ENCODE measurements at places on chromosomes 2 and 18.

GRCh38 chr2:71071681-71072398 is 3.4 kb downstream of the NAGK start:
- no peak for DNase-seq

GRCh38 chr18:31649978-31650719 is 34.2 kb downstream of the B4GALT6 start:
- DNase-seq = no peak

- DNase-seq = no peak
Measured at GRCh38 chr2:75622500-75622899, 24.1 kb upstream of the MRPL19 start.

DNA sequence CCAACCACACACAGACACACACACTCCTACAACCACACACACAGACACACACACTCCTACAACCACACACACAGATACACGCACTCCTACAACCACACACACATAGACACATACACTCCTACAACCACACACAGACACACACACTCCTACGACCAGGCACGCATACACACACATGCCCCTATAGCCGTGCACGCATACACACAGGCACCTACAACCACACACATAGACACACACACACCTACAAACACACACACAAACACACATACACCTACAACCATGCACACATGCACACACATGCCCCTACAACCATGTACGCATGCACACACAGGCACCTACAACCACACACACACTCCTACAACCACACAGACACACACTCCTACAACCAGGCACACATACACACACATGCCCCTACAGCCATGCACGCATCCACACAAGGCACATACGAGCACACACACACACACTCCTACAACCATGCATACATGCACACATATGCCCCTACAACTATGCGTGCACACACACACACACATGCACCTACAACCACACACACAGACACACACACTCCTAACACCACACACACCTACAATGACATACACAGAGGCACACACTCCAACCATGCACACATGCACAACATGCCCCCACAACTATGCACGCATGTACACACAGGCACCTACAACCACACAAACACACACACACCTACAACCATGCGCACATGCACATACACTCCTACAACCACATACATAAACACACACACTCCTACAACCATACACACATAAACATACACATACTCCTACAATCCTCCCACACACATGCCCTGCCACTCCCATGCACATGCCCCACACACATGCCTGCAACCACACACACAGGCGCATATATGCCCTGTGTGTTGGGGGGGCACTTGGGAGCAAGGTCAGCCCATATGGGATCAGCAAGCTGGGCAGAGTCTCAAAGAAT is 19.1 kb upstream of the TEX51 start:
- DNase-seq = no peak

DNA sequence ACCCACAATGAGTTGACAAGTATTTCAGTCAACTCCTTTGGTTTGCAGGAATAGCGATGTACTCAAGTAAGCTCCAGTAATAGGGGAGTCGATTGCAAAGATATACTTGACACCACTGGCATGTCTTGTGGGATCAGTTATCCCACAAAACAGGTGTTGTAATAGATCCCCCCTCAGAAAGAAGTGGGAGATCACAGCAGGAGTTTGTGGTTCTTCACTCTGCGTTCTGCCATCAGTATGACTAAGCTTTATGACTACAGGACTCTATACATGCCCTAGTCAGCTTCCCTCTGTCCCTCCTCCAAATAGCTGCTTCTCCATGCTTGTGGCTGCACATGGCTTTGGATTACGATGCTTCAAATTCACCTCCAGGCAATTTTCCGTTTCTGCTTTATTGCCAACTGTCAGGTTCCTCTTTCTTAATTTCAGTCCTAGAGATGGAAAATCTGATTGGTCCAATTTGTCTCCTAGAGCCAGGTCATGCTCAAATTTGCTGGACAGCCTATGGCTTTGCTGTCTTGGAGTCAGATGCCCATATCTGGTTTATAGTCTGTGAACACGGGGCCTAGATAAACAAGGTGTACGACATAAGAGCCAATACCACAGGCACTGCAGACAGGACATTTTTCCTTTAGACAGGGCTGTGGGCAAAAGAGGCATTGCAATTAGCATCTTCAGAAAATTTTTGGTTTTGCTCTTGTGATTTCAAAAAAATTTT is 221.7 kb downstream of the PAX3 start:
- no peak for DNase-seq

GRCh38 chr2:240525802-240526201 is 32.0 kb downstream of the ANKMY1 start:
- no peak for DNase-seq

DNA sequence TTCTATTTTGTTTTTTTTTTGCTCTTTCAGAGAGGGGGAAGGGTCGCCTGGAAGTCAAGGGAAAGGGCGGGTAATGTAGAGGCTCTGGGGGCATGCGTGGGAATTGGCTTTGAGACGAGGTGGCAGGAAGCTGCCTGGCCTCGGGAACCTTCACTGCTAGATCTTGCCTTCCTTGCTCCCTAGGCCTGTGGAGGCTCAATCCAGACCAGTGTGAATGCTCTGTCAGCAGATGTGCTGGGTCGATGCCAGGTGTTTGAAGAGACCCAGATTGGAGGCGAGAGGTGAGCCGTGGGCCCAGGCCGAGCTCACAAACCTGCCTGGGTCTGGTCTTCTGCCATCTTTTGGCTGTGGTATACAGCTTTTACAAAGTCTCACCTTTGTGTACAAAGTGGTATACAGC is 15.5 kb downstream of the CCT7 start:
- no peak for DNase-seq

DNA sequence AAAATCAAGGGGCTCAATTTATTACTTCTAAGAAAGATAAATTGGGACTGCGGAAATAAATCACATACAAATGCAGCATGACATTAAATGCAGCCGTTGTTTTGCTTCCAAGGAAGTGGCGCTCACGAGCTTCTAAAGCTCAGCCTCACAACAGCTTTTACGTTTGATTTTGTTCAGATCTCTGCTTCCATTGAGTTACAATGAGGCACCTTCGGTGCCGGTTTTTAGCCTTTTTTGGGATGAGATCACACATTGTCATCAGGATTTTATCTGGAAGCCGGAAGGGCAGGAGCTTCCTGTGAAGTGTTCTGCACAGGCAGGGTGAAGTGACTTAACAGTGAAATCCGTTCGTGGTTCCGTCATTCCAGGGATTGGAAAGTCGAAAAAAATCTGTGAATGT is 209.8 kb downstream of the DCDC2C start:
- no peak for DNase-seq

DNA sequence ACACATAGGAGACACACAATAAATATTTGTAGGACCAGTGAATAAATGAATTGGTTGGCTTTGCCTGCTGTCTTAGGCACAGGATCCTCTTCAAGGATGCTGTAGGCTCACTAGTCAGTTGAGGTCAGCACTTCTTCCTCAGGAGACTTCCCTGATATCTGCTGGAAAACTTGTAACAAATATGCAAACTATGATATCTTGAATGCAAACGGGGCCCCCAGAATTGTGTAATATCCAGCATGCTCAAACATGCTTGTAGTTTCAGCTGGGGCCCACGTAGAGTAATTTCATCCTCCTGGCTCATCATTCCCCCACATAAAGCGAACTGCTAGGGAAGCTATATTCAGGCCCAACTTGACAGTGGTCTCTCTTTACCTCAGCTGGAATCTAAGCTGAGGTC is 43.6 kb downstream of the POLE4 start:
- no peak for DNase-seq

DNA sequence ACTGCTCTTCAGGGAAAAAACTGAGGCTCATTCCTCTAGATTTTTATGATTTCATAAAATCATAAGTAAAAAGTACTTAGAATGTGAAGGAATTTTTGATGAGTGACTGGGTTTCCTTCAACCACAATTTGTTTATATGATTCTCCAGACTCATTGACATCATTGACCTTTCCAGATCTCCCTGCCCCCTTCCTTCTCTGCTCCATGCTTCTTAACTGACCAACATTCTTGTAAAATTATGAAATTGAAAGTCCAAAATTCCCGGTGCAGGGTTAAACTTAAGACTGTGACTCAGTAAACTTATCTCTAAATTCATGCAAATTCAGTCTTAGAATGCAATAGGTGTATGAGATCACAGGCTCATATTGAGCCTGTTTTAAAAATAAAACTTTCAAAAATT is 648.9 kb downstream of the TDRD15 start:
- no peak for DNase-seq
